IPS DF 6.9 (cell line): ENCODE measurements at places on chromosomes 5 and 9.

- DNase-seq, result no peak
Observed at GRCh38 chr5:5387192-5387591, 35.3 kb upstream of the ICE1 start.

- no peak for DNase-seq
Observed at GRCh38 chr9:130215341-130216119, 43.3 kb downstream of the NCS1 start.

GRCh38 chr5:95953021-95953702, 8.5 kb downstream of the ELL2 start:
- DNase-seq, result no peak

DNA sequence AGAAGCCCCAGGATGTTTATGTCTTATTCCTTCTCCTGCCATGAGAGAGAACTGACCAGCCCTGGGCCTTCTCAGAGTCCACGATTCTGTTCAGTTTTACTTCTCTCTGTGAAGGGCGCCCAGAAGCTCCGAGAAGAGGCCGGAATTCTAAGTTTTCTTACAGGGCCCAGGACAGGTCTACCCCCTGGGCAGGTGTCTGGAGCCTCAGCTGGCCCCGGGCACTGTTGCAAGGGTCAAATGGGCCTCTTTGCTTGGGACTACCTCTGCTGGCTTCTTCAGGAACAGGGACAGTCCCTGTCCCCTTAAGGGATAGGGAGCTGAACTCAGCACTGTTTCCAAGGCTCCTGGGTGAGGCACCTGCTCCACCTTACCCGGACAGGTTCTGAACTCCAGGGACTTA, 55.0 kb downstream of the RASGEF1C start:
- DNase-seq, result no peak

- DNase-seq, result no peak
Observed at GRCh38 chr5:68373050-68373449, 157.5 kb downstream of the PIK3R1 start.

DNA sequence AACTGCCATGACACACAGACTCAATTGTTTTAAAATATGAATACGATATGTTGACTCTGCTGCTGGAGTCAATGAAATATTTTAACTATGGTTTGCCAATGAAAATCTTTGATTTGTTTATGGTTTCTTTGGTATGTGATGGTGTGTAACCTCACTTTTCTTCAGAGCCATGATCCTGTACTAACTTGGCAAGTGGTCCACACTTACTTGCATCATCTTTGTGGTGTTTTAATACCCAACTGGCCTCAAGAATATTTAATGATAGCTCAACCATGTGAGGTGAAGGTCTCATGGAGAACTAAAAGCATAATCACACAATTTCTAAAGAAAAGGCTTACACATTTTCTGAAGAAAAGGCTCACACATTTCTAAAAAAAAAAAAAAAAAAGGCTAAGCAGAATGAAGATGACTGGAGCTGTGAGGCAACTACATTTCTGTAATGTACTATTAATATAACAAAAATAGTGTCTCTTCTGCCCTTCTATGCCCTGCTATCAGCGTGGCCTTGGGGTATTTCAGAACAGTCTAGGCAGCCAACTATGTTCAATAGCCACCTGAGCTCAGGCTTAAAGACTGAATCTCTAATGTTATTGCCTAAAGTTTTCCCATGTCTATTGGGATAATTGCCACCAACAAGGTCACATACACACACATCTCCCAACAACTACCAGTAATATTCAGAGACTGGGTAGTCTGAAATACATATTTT, 395.0 kb downstream of the MLLT3 start:
- DNase-seq, result no peak

- no peak for DNase-seq
Observed at GRCh38 chr9:19493876-19494275, 85.1 kb downstream of the ACER2 start.

GRCh38 chr5:94276751-94277150, 341.7 kb downstream of the KIAA0825 start:
- DNase-seq, result no peak

- DNase-seq, result no peak
Observed at GRCh38 chr9:127064335-127064734, 58.1 kb downstream of the ANGPTL2 start.

- no peak for DNase-seq
Observed at GRCh38 chr5:167207081-167207480, 1084.4 kb upstream of the WWC1 start.

- DNase-seq, result no peak
Observed at GRCh38 chr9:129860653-129861446, 25.6 kb downstream of the USP20 start.

DNA sequence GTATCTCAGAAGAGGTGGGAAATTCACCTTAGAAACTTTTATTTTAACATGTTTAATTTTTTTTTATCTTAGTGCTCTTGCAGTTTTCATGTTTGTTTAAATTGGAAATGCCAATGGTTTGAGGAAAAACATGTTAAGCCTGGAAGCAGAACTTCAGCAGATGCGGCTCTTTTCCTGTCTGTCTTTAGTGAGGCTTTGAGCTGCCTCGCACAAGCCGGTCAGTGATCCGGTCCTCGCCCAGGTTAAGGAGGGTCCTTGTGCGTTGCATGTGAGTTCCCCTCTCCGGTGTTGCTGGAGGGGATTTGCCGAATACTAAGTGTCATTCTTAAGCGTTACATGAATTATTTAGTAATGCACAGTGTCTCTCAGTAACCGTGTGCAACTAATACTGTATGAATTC, 9.4 kb upstream of the PLEKHG4B start:
- DNase-seq, result no peak

DNA sequence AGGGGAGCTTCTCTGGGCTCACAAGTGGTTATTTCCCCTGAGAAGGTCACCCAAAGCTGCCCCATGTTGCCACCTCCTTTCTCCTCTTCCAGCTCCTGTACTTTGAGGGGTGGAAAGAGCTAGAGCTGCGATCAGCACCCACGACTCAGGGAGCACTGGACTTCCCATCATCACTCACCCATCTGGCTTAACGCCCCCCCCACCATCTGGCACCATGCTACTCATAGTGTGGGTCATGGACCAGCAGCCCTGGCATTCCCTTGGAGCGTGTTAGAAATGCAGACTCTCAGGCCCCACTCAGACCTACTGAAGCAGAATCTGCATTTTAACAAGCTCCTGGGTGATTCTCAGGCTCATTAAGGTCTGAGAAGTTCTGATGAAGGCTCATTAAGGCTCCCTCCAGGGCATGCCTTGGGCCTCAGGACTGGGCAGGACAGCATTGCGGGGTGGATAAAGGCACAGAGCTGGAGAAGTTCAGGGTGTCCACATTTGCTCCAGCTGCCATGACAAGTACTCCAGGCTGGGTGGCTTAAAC, 67.3 kb downstream of the GALNT12 start:
- DNase-seq, result no peak

DNA sequence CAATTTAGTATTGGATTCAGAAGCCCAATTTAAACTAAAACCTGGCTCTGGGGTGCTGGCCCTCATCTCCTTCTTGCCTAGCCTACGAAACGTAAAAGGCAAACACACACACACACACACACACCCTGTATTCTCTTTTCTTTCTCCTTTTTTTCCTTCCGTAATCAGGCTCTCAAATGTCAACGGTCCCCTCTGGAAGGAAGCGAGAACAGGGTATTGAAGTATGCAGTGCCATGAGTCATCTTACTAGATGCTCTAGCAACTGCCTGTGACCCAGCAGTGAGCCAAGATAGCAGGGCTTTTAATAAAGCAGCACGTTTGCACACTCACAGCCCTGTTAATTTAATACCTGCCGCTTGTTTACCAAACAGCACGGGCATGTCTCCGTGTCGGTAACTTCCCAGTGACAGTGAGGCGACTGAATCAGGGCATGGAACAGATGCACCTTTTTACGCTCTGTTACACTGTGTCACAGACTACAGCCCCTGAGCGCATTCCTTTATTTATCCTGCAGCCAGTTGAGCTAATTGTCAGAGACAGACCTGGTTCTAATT, 243.8 kb downstream of the BNC2 start:
- no peak for DNase-seq

GRCh38 chr9:70389621-70390266, 24.7 kb downstream of the KLF9 start:
- DNase-seq, result no peak

GRCh38 chr9:128062279-128062678, 4.8 kb downstream of the NAIF1 start:
- DNase-seq, result no peak

DNA sequence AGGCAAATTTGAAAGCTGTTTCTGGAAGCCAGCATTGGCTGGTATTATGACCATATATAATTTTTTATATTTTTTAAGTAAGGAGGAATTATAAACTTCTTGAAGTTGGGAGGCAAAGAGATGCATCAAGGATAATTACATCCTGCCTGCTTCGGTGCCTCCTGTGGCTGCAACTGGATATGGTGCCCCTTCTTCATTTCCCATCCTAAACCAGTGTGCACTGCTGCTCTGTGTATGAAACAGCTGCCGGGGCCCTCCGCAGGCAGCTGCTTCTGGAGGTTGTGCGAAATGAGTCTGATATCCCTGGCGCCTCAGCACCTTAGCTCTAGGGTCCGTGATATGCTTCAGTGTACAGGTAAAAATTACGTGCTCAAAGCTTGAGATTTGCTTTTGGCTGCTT, 304.2 kb downstream of the ENC1 start:
- no peak for DNase-seq

- DNase-seq, result no peak
Observed at GRCh38 chr5:61052882-61053281, 107.9 kb downstream of the NDUFAF2 start.

DNA sequence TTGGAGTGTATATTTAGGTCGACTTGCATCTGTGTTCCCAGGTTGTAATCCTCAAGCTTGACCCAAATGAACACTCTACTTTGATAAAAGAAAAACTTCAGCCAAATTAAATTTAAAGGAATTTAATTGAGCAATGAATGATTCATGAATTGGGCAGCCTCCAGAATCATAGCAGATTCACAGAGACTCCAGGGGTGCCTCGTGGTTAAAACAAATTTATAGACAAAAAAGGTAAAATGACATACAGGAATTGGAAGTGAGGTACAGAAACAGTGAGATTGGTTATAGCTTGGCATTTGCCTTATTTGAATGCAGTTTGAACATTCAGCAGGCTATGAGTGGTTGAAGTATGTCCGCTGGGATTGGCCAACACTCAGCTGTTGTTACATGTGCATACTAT, 21.6 kb upstream of the SPATA31D4 start:
- DNase-seq, result no peak

GRCh38 chr5:95908799-95909198, 52.9 kb downstream of the ELL2 start:
- DNase-seq, result no peak

DNA sequence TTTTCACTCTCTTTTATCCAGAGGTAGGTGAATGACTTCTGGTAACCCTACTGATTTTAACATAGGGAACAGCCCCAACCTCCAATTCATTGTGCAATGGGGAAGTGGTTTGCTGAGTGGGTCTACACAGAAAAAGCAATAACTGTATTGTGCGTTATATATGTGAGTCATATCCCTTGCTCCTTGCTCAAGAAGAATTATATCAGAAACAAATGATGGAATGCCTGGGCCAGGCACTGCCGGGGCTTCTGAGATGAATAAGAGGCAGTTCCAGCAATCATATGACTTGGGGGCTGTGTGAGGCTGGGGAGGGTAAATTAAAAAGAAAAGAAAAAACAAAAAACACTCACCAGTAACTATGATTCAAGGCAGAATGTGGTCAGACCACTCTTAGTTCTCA, 79.2 kb upstream of the ABCA1 start:
- DNase-seq, result no peak

DNA sequence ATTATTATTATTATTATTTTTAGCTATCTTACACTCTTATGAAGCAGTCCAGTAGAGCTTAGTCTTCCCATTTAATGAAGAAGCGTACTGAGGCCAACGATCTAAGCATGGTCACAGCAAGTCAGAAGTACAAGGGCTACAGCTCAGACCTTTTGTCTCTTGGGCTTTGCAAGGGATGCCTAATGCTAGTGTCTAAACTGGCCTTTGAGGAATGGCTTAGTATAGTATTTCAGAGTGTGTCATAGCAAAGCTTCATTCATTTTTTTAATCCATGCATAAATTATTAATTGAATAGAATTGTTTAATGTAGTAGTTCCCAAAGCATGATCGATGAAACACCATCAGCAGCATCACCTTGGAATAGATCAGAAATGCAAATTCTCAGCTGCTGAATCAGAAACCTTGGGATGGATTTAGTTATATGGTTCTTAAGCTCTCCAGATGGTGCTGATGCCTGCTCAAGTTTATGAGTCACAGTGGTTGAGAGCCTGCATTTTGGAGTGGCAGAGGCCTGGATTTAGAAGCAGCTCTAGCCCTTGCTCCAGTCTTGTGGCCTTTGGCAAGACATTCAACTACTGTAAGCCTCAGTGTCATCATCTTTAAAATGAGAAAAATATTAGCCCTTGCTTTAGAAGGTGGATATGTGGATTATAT, 6.1 kb downstream of the IL12B start:
- DNase-seq, result no peak

DNA sequence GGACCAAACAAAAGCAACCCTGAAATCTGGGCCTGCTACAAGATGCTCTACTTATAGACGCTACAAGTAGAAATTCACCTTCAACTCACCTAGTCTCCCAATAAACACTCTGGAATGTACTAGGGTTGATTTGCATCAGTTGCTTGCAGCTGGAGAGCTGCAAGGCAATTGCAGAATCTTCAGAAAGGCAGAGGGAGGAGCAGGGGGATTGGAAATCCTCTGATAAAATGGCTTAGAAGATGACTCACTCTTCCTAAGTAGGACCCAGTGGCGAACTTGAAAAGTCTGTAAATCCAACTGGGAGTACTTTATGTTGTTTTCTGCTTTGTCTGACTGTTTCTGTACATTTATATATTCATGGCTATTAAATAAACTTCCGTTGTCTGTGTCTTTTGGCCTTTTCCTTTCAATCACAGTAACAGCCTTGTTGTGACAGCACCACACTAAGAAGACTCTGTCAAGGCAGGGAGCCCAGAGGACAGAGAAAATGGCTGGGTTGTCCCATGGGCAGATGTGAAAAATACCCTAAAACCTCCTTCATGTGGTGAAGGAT, 14.7 kb upstream of the MLLT3 start:
- DNase-seq, result no peak

- no peak for DNase-seq
Observed at GRCh38 chr5:123460296-123460729, 37.1 kb upstream of the CEP120 start.

DNA sequence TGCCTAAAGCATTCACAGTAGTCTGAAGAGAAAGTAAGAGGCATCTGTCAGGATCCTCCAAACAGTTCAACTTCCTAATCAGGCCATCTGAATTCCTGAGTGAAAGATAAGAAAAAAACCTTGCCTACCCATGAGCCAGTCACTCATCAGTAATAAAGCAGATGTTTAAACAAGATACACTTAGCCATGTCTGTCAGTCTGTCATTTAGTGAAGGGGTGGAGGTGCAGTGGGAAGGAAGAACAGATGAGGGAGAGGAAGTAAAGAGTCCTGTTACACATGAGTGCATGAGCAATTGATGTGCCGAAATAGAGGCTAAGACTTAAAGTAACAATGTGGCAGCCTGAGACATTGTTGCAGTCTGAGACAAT, 29.9 kb upstream of the DMRTA1 start:
- DNase-seq, result no peak

GRCh38 chr5:125492977-125493376, 746.5 kb upstream of the ZNF608 start:
- DNase-seq, result no peak

- DNase-seq, result peak; percentile 92
Observed at GRCh38 chr9:34651876-34652601, at the start of gene IL11RA. Gene IL11RA, plus strand, starts transcription at chr9:34652185. Its CDS starts 3,033 bp downstream, at chr9:34655218.

- no peak for DNase-seq
Observed at GRCh38 chr5:178330791-178331404, 98.3 kb upstream of the PHYKPL start.
